Urinary bladder (tissue), 4 donors: ENCODE measurements at places on chromosomes 2 and 18. TPM values are rescaled to one million over a fixed set of nuclear protein-coding genes. Genes with fewer than 3 reads are reported as not detected.

DNA sequence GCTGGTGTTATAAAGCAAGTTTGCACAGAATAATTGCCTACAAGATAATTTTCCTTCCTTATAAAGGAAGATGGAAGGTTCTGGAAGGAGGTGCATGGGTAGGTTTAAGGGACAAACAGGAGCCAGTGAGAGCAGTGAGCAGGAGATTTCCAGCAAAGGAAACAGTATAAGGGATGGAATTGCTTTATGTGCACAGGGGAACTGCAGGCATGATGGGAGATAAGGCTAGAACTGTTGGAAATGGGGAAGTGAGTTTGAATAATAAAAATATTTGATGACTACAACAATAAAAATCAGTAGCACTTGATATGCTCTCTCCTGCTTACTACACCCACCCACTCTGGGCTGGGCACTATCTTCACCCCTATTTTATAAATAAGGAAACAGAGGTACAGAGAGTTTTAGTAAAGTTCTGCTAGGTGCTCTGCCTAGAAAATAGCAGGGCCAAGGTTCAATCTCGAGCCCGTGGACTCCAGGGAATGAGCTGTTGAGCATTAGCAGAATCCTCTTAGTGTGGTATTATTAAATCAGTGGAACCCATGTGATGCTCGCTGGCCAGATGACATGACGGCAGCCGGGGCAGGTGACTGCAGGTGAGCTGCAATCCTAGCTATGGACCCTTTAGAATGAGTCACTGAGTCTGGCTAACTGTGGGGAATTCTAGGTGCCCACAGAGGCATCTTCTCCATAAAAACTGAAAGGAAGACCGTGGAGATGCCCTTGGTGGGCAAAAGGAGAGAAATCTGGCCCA lies 302.5 kb downstream of the PIEZO2 start:
- DNase-seq: no peak

- no peak for DNase-seq
Measured at GRCh38 chr2:11923935-11924334, 177.5 kb downstream of the LPIN1 start.

- DNase-seq: no peak
Measured at GRCh38 chr2:66994654-66995053, 402.5 kb upstream of the ETAA1 start.

DNA sequence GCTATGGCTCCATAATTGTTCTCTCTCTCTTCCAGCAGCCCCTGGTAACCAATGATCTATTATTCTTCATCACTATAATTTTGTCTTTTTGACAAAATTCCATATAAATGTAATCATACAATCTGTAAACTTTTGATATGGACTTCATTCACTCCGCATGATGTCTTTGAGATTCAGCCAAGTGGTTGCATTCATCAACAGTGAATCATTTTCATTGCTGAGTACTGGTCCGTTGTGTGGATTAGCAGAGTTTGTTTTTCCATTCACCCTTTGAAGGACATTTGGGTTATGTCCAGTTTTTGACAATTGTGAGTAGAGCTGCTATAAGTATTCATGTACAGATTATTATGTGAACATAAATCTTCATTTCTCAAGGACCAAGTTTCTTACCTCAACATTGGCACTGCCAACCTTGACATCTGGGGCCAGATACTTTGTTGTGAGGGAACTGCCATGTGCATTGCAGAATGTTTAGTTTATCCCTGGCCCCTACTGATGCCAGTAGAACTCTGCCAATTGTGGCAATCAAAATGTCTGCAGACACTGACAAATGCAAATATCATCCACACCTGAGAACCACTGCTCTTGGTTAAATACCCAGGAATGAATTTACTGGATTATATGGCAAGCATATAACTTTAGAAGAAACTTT lies 48.4 kb upstream of the BCL2L11 start:
- no peak for DNase-seq

- no peak for DNase-seq
Measured at GRCh38 chr18:45775743-45776142, 49.7 kb upstream of the SIGLEC15 start.

The CAVIN2 gene
- total RNA-seq: 103 TPM
